ENCODE measurements at places on chromosomes 12 and 14. TPM values are rescaled to one million over a fixed set of nuclear protein-coding genes. Genes with fewer than 3 reads are reported as not detected.

Gene KLRG1
- total RNA-seq, result 2.3 TPM

Gene RPS6KA5
- total RNA-seq, result 9.7 TPM

Gene SYNDIG1L
- not detected for total RNA-seq

Gene CACNA1C
- total RNA-seq, result not detected

Gene CIROP
- total RNA-seq, result not detected

Gene KRT77
- total RNA-seq, result not detected
